ENCODE measurements at places on chromosomes 6 and 20. TPM values are rescaled to one million over a fixed set of nuclear protein-coding genes. Genes with fewer than 3 reads are reported as not detected.

DNA sequence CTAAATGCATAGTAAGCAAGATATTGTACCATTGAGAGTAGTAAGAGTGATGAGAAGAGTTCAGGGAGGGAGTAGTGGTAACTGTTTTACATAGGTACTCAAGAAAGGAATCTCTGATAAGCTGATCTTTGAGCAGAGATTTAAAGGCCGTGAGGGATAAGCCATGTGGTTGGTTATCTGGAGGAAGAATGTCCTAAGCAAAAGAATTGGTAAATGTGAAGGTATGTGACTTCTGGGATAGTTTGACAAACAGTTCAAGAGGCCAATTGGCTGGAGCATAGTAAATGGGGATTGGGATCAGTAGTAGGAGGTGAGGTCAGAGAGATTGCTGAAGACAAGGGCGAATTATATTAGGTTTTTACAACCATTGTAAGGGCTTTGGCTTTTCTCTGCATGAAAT, 40.1 kb downstream of the PLCB1 start:
- no peak for DNase-seq

DNA sequence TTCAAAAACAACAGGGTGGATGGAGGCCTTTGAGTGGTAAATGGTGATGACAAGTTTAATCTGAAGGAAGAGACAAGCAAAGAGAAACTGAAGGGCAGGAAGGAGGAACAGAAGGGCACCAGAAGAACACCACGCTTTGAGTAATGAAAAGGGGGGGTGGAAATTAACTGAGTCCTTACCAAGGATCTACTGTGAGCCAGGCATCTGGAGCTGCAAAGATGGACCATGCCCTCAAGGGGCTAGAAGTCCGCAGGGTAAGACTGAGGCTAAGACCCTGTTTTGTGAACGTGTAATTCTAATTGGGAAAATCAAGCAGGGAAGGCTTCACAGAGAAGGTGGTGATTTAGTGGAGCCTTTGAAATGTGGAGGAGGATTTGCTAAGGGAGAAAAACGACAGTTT, 1.6 kb downstream of the NDRG3 start:
- no peak for DNase-seq

DNA sequence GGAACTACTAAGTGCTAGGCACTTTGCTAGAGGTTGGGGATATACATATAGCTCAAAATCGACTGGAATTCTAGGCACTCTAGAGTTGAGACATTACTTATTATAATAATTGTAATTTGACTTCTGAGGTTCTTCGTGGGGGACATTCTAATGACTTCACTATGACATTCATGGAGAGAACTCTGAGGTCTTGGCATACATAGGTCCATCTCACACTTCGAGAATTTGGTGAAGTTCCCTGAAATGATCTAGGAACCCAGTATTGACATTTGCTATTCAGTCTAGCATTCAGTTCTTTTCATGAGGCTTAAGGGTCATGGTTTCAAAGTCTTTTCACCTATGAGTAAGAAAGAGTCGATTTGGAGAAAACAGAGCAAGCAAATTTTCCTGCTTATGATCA, 446.6 kb upstream of the JAG1 start:
- DNase-seq = no peak

HLA-DRB1 gene
- total RNA-seq = 15.1 TPM

GRCh38 chr20:1392693-1393506, at the start of gene FKBP1A:
Gene FKBP1A, minus strand, starts transcription at chr20:1393054. Its CDS starts 56 bp downstream, at chr20:1392998.
- peak; percentile 90 for DNase-seq

ARMH2 gene
- total RNA-seq = not detected

FABP7 gene
- total RNA-seq = 58.2 TPM

GRCh38 chr6:12295558-12296254, 5.5 kb downstream of the EDN1 start:
- DNase-seq = no peak

CRYBG1 gene
- total RNA-seq = 0.40 TPM

All from neural progenitor cell (in vitro differentiated cells).